ENCODE measurements at places on chromosomes 3 and 15.

DNA sequence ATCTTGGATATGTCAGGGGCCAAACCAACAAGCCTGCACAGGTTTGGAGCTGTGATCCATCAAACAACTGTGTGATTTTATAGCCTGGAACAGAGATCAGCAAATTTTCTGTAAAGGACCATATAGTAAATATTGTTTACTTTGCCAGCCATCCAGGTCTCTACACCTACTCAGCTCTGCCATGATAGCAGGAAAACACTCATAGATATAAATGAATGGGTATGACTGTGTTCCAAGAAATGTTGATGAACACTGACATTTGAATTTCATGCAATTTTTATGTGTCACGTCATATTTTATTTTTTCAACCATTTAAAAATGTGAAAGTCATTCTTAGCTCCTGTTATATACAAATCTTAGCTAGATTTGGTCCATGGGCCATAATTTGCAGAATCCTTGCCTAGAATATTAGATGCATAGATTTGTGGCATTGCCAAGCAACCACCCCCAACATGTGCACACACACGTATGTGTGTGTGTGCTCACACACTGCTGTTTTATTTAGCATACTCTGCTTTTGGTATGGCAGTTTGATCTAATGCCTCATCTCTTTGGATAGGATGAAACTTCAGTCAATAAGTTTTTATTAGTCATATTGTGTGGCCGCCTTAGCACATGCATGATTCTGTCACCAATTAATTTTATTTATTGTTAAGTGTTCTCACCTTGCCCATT, 6.4 kb downstream of the ATXN7 start:
- no peak for DNase-seq

- DNase-seq = no peak
These were observed 17.9 kb downstream of the ACSBG1 start for GRCh38 chr15:78216276-78217104.

DNA sequence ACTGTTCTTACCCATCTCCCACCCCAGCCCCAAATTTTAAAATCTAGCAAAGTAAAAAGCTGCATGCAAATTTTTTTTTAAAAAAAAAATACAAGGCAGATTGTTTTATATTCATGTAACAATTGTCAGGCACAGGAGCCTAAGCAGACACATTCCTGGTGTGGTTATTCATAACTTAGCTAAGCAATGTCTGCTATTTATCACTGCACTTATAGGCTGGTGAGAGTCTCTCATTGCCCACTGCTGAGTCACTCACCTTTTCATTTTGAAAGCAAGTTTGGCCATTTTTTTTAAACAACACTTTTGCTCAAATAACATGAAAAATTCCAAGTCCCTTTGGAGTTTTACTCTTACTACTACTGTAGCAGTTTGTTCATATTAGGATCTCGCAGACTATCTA, 413.9 kb downstream of the RBMS3 start:
- no peak for DNase-seq

- DNase-seq = no peak
These were observed 7.9 kb upstream of the DNAJC17 start for GRCh38 chr15:40815042-40815698.

GRCh38 chr3:197367081-197367780, 68.8 kb upstream of the DLG1 start:
- peak; percentile 93 for DNase-seq

DNA sequence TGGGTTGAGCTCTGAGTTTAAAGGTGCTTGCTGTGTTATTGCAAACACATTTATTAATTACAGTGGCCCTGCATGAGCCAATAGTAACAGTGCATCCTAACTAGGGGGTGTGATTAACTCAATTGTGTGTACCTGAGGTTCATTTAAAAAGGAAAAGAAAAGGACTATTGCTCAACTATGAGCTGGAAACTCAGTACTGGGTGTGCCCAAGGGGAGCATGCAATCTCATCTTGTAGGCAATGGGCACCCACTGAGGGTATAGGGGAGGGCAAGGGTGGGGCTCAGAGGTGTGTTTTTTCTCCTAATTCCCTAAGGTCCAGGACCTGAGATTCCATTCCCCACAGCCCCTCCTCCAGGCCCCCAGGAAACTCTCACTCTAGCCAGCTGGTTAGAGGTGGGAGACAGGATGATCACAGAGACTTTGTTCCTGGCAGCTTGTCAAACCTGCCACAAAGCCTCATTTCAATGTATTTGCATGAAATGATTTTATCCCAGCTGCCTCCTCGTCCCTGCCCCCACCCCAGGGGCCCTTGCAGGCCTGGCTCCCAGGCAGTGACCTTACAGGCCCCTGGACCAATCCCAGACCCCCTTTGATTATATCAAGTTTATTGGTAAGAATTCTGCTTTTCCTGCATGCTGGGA, 220.7 kb downstream of the TBC1D2B start:
- no peak for DNase-seq

DNA sequence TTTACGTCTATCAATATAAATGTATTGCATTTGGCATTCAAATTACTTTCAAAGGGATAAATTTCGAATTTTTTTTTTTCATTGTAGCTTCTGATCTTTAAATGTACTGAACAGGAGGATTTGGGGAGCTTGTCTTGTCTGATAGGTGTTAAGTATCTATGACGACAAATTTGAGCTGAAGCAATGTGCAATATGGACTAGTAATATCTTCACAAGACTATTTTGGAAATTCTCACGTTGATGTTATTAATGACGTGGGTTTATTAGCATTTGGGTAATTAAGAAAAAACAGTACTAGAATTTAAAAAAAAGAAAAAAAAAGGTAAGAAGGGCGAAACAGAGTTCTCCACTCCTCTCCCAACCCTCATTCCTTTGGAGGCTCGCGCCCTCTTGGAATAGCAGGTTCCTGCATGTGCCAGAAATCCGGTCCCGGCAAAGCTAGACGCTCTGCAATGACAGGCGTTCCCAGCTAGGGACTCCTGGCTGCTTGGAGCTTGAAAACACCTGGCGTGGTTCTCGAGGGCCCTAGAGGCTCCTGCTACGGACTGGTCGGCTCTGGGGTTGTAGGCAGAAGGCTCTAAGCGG, 648 bp upstream of the P2RY1 start:
- DNase-seq = peak; percentile 65

- no peak for DNase-seq
These were observed 94.7 kb downstream of the SAMMSON start for GRCh38 chr3:70094197-70094596.

DNA sequence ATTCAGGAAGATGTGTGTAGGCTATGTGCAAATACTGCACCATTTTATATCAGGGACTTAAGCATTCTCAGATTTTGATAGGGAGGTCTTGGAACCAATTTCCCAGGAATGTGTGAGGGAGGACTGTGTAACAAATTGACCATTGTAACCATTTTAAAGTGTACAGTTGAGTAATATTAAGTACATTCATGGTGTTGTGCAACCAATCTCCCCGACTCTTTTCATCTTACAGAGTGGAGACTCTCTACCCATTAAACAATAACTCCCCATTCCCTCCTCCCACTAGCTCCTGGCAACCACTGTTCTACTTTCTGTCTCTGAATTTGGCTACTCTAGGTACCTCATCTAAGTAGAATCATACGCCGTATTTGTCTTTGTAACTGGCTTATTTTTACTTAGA, 5.1 kb downstream of the RCN2 start:
- DNase-seq = no peak

DNA sequence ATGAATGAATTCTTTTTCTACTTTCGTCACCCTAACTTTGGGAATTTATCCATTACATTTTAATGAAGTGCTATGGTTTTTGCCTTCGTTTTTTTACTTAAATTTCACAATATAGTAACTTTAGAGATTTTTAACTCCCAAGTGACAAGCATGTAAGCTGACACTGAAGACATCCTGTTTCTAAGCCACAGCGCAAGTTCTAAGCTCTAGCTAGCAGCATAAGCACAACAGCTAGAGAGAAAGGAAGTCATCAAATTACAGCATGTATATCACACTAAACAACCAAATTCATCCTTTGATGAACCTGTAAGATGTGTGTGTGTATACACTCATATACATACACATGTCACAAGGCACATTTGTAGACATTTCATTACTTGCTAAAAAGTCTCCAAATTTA, 119.3 kb downstream of the P3H2 start:
- DNase-seq = peak; percentile 26

DNA sequence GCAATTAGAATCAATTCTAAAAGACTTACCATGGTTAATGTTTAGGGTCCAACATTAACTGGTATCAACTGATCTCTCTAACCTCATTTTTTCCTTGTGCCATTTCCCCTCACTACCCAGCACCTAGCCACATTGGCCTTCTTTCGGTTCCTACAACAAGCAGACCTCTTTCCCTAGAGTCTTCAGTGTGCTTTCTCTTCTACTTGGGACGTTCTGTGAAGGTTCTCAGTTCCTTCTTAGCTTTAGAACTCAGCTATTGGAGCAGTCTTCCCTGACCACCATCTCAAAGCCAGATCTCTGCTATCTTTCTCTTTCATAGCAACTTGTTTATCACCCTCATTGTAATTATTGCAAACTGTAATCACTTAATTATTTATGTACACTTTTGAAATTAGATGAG, 31.5 kb upstream of the MINDY4B start:
- no peak for DNase-seq

DNA sequence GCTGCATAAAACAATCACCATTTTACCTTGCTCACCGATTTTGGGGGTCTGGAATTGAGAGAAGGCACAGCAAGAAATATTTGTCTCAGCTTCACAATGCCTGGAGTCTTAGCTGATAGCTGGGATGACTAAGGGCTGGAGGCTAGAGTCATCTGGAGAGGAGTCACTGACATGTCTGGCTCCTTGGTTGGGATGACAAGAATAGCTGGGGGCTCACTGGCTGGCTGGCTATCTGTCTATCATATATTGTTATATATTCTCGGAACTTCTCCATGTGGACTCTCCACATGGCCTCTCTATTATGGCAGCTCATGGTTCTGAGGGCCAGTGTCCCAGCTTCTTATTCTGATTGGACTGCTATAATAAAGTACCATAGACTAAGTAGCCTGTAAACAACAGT, 20.0 kb upstream of the TRIM71 start:
- no peak for DNase-seq

DNA sequence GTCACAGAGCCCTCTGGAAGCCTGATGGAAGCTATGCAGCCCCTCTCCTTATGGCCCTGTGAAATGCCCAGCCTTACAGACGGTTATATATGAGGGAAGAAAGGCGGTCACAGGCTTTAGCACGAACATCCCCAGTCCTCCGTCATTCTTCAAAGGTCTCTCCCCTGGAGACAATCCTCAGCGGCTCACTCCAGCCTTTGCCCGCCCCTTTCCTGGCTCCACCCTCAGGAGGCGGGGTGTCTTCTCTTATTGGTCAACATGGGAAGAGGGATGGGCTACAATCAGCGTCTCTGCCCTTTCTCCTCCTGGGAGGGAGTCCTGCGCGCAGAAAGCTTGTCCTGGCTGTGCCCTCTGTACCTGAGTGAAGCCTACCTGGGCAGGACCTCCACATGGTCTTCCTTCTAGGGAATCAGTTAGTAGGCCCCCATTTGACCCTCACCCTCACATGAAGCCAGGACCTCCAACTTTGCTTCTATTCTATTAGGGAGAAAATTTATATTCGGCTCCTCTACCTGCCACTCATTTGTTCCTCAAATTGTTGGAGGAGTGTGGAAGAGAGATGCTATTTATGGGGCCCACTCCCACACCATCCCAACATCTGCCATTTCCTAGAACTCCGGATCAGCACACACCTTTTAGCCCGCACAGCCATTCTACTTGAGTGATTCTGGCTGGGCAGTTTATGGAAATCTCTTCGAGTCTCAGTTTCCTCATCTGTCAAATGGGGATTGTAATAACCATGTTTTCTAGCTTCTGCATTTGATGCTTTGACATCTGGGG, 112.9 kb upstream of the SLC6A11 start:
- no peak for DNase-seq

- no peak for DNase-seq
These were observed 48.3 kb downstream of the CCDC12 start for GRCh38 chr3:46928282-46928681.

DNA sequence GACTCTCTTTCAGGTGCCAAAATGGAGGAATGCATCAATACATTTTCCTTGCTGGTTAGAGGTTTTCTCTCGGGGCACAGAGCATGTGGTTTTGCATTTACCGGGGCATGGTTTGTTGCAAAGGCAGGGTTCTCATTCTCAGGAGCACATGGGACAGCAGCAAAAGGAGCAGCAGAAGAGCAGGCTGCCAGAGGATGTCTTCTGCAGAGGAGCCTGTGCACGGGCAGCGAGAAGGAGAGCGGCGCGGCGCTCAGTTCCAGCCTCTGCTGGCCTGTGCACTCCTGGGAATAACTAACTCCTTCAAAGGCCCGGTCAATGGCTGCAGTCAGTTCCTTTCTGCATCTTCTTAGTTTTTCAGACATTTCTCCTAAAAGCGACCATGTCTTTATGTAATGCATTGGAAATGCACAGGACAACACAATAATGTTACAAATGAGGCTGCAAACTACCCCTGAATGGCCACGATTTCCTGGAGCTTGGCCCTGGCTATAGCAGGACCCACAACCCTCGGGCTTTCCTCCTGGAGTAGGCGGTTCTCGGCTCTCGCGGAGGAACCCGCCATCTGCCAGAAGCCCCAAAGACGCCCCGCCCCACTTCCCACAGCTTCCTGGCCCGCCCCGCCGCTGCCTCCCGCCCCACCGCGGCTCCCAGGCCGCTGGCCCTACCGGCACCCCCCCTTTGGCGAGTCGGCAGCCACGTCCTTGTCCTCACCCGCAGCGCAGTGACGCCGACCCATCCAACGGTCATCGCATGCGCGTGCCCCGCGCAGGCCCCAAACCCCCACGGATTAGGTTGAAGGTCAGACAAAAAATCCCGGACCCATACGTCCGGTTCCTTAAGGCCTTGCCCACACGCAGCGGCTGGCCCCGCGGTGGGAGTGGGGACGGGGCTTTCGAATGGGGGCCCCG, at the start of gene C3orf62:
TSS of gene C3orf62 (minus strand) at position 758 of the 908 bp plus-strand sequence. CDS start at position 398, 360 bp downstream.
- no peak for DNase-seq

DNA sequence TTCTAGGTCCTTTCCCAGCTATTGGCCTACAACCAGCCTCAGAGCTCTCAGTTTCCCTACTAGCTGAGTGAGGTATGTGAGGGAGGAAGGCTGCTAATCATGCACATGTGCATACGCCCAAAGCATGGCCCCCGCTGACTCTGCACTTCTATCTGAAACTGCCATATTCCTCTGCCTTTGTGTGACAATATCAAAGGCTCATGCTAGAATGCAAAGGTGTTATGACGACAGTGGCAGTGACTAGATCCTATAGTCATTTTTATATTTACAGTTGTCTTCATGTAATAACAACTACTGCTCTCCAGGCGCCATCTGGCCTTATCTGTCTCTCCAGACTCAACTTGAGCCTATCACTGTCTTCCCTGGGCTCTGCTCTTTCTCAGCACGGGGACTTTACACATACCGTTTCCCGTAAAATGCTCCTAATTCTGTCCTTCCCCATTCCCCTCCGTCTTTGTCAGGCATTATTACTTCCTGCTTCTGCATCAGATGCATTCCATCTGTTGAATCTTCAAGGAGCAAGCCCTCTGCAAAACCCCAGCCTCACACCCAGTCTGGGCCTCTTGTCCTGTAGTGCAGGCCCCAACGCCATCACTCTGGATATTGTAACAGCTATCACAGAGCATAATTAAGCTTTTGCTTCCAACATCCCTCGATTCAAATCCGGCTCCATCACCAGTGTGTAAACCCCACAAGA, 102.5 kb downstream of the PDCD6IP start:
- no peak for DNase-seq

- DNase-seq = no peak
These were observed 7.0 kb downstream of the MAPKAPK3 start for GRCh38 chr3:50623840-50624474.

GRCh38 chr3:49025005-49025792, 3.3 kb downstream of the NDUFAF3 start:
- DNase-seq = no peak

GRCh38 chr3:159200176-159200575, 398.3 kb downstream of the MFSD1 start:
- DNase-seq = peak; percentile 13
